Urinary bladder (tissue), 4 donors: ENCODE measurements at places on chromosomes 2 and 18. TPM values are rescaled to one million over a fixed set of nuclear protein-coding genes. Genes with fewer than 3 reads are reported as not detected.

Gene ZNF516
- 30.5 TPM for total RNA-seq

Gene HAAO
- 10.6 TPM for total RNA-seq

Gene SLC16A14
- 13.7 TPM for total RNA-seq

Gene CSRNP3
- 34.1 TPM for total RNA-seq

Gene CCDC85A
- 7.1 TPM for total RNA-seq

Gene DUSP19
- total RNA-seq: 9.6 TPM

Gene GALR1
- total RNA-seq: 1.1 TPM

Gene LYPD6B
- 15.2 TPM for total RNA-seq

Gene CLEC4F
- total RNA-seq: not detected

Gene ITGAV
- total RNA-seq: 183 TPM

Gene OSBPL1A
- total RNA-seq: 53.3 TPM

Gene SLC23A3
- 2.2 TPM for total RNA-seq

Gene OSGEPL1
- 20.4 TPM for total RNA-seq

Gene APOB
- 0.32 TPM for total RNA-seq

Gene SLC4A3
- 1.3 TPM for total RNA-seq

Gene RBM45
- total RNA-seq: 30.8 TPM

Gene SYT4
- 6.2 TPM for total RNA-seq

Gene SERPINB4
- total RNA-seq: not detected

Gene LIPG
- total RNA-seq: 5.0 TPM
